ENCODE measurements at places on chromosomes 12 and 14.

DNA sequence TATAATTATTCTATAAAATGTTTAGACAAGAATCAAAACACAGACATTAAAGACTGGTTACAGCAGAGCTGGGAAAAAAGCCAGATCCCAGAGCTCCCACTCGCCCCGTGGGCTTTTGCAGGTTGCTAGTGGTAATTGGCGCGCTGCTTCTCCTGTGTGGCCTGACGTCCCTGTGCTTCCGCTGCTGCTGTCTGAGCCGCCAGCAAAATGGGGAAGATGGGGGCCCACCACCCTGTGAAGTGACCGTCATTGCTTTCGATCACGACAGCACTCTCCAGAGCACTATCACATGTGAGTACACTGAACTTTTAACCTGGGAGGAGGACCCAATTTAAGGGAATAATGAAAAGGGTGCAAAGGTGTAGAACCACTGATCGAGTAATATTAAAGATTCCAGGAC, 7.5 kb downstream of the TMEM52B start:
- peak; percentile 76 for DNase-seq

GRCh38 chr12:104288635-104289274, 14.8 kb upstream of the EID3 start:
- peak; percentile 89 for DNase-seq

DNA sequence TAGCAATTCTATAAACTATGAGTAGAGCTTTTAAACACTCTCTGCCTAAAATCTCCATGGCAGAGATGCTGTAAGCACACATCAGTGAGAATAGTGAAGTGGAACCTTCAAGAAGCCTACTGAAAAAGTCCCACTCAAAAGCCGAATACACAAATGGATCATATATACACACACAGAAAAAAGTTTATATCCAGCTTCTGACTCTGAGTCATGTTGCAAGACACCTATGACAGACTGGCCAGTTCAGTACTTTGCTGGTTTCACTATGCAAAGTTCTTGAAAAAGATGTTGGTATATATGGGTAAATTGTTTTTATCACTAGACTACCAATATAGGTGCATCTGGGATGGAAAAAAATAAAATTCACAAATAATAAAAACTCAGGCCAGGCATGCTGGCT, 126.1 kb downstream of the KCNK10 start:
- DNase-seq = no peak

GRCh38 chr14:76273346-76273745, 102.6 kb upstream of the ESRRB start:
- no peak for DNase-seq

DNA sequence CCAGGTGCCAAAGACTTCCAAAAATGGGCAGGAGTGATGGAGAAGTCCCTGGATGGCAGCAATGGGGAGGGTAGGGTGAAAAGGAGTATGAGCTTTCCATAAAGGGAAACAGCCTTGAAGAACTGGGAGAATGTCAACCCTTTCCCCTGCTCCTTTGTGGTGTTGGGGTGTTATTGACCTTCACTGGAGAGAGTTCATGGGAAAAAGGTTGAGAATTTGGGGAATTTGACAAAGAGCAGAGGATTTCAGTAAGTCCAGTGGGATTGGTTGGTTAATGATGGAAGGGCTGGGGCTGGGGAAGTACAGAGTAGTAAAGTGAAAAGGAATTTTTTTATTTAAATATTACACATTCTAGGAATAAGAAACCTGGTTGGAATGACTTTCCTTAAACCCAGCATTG, 116.6 kb downstream of the ERC1 start:
- DNase-seq = no peak

- DNase-seq = no peak
Measured at GRCh38 chr14:100930270-100930669, 26.7 kb upstream of the RTL1 start.

DNA sequence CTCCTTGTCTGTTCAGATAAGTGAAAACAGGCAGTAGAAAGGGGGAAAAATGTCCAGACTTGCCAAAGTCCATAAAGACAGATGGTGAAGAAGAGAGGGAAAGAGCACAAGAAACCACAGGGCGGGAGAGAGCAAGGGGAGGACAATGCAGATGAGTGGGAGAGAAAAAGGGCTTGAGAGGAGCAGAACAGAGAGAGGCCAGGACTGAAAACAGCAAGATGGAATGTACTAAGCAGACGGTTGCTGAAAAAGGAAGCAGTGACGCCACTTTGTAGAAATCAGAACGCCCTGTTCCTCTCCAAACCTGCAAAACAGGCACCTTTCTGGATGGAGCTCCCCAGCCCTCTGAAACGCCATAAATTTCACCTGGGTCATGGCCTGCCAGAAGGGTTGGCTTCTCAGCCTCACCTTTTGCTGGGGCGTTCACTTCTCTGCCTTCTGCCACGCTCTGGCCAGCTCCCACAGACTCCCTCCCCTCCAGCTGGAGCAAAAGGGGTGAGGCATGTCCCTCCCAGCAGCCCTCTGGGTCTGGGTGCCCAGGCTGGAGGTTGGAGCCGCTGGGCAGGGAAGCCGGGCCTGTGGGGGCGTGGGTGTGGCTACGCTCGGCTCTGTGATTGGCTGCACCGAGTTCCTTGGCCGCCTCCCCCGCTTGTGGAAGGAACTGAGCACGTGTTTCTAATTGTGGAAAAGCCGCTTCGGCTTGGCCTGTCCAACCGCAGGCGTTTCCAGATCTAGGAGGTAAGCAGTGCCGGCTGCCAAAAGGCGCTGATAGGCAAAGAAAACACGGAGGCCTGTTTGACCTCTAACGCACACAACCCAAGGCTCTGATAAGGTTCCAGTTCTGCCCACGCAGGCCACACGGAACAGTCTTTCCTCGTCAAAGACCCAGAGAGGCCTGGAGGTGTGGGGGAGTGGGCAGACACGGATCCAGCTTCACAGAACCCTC, 29.3 kb downstream of the SLC7A8 start:
- DNase-seq = no peak

DNA sequence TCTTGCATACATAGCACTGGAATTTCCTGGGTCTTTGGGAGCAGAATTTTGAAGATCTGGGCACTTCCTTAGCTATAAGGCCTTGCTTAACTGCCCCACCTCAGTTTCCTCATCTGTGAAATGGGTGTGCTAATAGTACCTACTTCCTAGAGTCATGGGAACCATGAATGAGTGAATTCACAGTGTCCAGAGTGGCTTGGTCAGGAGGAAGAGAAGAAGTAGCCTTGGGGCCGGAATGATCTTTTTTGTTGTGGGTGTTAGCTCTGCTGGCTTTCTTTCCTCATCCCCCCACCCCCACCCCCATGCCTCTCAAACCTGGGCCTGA, 2.4 kb downstream of the SH2B3 start:
- DNase-seq = no peak

DNA sequence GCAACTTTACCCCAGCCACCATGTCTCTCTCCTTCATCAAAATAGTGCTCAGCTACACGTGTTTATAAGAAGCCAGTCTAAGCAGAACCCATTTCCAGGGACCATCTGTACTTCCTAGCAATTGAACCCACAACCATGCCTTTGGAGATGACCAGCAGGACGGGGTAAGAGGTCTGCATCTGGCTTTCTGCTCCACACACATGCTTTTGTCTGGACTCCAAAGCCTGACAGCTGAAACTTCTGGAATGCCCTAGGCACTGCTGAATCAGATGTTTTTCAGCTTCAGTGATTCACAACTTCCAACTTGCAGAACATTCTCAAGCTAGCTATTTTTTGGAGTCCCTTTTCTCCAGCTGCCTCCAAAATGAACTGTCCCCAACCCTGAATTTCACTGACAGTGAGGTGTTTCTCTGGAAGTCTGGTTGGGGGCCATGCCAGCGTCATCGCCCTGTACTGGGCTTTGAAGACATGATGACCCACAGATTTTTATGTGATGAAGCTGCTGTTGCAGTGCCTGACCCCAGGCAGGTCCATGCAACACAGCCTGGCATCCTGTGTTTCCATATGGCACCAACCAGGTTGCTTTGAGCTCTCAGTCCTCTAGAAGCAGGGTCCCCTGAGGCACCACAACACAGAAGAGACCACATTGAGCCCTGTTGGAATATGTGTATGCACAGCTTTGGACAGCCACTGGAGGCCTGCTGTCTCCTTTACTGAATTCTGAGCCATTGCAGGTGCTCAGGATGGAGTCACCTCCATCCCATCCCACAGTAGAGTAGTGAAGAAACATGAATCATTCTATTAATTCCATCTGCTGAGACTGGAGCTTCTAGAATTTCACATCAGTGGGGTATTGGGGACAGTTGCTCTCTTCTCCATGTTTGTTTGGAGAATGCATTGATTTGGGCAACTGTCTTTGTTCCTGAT, 80.2 kb downstream of the NUAK1 start:
- no peak for DNase-seq

DNA sequence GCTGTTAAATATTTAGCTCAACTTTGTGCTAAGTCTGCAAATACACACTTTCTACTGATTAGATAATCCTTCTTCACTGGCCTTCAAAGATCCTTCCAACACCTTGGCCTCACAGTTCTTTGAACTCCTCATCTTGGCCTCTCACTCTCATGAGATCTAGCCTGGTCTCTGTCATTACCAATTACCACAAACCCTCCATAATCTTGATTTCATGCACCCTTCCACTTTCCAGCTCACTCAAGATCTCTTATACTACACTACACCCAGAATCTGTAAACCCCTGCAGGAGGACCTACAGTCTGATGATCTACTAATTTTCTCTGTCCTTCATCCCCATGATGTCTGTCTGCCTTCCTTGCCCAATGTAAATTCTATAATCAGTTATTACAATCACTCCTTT, 71.1 kb downstream of the DUSP16 start:
- DNase-seq = no peak

DNA sequence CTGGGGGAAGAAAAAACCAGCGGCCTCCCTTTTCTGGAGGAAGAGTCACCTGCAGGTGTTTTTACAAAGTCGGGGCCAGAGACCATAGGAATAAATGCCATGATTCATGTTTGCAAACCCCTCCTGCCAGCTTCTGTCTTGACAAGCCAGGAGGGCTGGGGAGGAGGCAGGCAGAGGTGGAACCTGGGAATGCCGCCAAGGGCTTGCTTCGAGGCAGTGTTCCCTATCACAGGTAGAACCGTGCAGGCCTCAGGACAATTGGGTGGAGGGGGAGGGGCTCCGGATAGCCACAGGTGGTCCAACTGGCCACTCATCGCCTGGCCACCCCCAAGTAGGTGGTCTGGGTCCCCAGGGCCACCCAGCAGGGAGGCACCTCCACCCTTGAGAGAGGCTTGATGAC, 14.2 kb upstream of the DLK1 start:
- no peak for DNase-seq

- no peak for DNase-seq
Measured at GRCh38 chr14:65255029-65255545, 152.8 kb upstream of the MAX start.

GRCh38 chr12:1879633-1880032, 38.8 kb downstream of the CACNA2D4 start:
- DNase-seq = no peak

- no peak for DNase-seq
Measured at GRCh38 chr14:76424359-76424758, 48.4 kb downstream of the ESRRB start.

GRCh38 chr12:58104351-58104755, 163.0 kb downstream of the ATP23 start:
- DNase-seq = no peak

GRCh38 chr14:91754819-91755218, 22.9 kb upstream of the CATSPERB start:
- no peak for DNase-seq

DNA sequence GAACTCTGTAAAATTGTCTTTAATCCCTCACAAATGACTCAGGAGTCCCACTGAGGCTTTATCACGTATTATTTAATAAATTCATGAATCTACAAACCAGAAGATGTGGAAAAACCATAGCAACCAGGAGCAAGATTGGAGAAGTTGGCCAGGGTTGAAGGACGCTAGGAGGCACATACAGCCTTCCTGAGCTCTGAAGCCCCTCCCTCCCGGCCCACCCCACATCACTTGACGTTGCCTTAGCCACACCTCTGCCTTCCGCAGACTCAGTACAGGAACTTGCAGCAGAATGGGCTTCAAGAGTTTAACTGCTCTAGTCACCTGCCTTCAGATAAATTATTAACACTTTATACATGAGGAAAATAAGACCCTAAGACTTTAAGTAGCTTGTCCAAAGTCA, 33.9 kb downstream of the SLC35F4 start:
- no peak for DNase-seq

GRCh38 chr14:66638689-66639088, 130.7 kb downstream of the GPHN start:
- no peak for DNase-seq

DNA sequence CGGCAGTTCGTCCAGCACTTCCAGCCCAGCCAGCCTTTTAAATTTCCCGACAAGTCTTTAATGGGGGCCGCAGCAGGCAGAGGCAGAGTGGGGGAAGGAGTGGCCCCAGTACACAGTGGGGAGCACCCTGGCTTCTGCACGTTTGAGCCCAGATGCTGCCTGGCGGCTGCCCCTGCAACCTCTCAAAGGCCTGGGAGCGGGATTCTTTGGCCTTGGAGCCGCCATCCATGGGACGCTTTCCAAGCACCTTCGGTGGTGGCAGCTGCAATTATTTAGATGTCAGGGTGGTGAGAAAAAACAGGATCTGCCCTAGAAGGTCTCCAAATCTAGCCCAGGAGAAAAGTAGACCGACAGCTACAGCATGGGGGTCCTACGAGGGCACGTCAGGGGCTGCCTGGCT, 46.0 kb downstream of the FAM222A start:
- no peak for DNase-seq

DNA sequence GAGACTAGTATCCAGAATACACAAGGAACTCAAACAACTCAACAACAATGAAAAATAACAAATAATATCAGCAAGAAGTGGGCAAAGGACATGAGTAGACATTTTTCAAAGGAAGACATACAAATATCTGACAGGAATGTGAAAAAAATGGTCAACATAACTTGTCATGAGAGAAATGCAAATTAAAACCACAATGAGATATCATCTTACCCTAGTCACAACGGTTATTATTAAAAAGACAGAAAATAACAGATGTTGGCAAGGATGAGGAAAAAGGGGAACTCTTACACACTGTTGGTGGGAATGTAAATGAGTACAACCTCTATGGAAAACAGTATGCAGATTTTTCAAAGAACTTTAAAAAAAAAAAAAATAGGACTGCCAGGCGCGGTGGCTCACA, 20.4 kb downstream of the VWF start:
- DNase-seq = no peak

- DNase-seq = no peak
Measured at GRCh38 chr12:105567061-105567460, 236.6 kb downstream of the C12orf75 start.

DNA sequence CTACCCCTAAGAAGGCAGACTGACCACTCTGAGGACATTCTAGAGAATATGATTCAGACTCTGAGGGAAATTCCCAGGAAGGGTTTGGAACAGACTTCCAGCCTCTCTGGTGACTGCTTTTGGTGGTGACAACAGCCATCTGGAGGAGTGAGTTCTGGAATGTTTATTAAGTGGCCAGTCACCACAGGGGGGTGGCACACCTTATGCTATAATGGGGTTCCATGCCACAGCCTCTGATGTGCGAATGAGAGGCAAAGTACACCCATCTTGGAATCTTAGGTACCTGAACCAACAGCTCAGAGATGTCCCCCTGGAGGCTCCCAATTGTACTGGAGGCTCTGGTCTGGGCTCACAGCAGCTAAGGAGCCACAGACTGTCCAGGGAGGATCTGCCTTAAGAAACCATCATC, 9.5 kb upstream of the TINF2 start:
- DNase-seq = no peak

GRCh38 chr14:89848165-89848564, 106.4 kb downstream of the EFCAB11 start:
- no peak for DNase-seq

Data from CD4-positive, alpha-beta T cell treated with Interferon alpha-2 for 1 hour (primary cell).